Mucosa of gallbladder (tissue), 1 donor: ENCODE measurements at places on chromosomes 3 and 15. TPM values are rescaled to one million over a fixed set of nuclear protein-coding genes. Genes with fewer than 3 reads are reported as not detected.

Gene LDHAL6B
- total RNA-seq, result not detected

Gene SLC9C1
- 0.46 TPM for total RNA-seq

Gene CIDEC
- 5.0 TPM for total RNA-seq

Gene SLC7A14
- 0.32 TPM for total RNA-seq

Gene C3orf20
- not detected for total RNA-seq

Gene EPHA3
- 15.3 TPM for total RNA-seq

Gene CISH
- 6.2 TPM for total RNA-seq

Gene CTXN2
- 0.06 TPM for total RNA-seq

Gene HHATL
- total RNA-seq, result 0.35 TPM

Gene MAP2K1
- 48.2 TPM for total RNA-seq

Gene TM4SF4
- 6,086 TPM for total RNA-seq

Gene SH2D7
- total RNA-seq, result 2.3 TPM

Gene GPR27
- 4.5 TPM for total RNA-seq

Gene FBXW12
- not detected for total RNA-seq

Gene FOXB1
- total RNA-seq, result not detected

Gene WDR93
- total RNA-seq, result 0.49 TPM

Gene RAP2B
- total RNA-seq, result 14.5 TPM

Gene ABI3BP
- 215 TPM for total RNA-seq

Gene TLR9
- 1.4 TPM for total RNA-seq

Gene GBE1
- 17.2 TPM for total RNA-seq

Gene PPP1R14D
- 23.4 TPM for total RNA-seq
